ENCODE measurements at places on chromosomes 5 and 9. TPM values are rescaled to one million over a fixed set of nuclear protein-coding genes. Genes with fewer than 3 reads are reported as not detected.

Gene CA9
- 0.47 TPM for total RNA-seq

Gene SOX30
- under 0.01 TPM for total RNA-seq

Gene GARNL3
- 6.7 TPM for total RNA-seq

Gene INSL6
- total RNA-seq = not detected

Gene HK3
- total RNA-seq = 25.5 TPM

Gene CCL21
- 4.5 TPM for total RNA-seq

Gene CDO1
- total RNA-seq = 212 TPM

Gene SV2C
- under 0.01 TPM for total RNA-seq

Gene IL13
- total RNA-seq = not detected

Gene EMB
- 16.1 TPM for total RNA-seq

Gene QRFP
- not detected for total RNA-seq

Gene ABO
- total RNA-seq = 0.08 TPM

Gene TLE1
- total RNA-seq = 45.4 TPM

Gene ISL1
- total RNA-seq = not detected

Gene TTC33
- total RNA-seq = 10.2 TPM

Gene SPINK4
- total RNA-seq = 0.70 TPM

Gene C9orf50
- total RNA-seq = not detected

Gene CNTFR
- 0.75 TPM for total RNA-seq

Gene SPAG8
- 0.25 TPM for total RNA-seq

Gene CCDC171
- total RNA-seq = 1.1 TPM

Gene MYMK
- total RNA-seq = not detected

Gene PFN3
- total RNA-seq = not detected

Gene INVS
- total RNA-seq = 28.1 TPM

Gene TMEM232
- total RNA-seq = 2.5 TPM

Gene CD180
- total RNA-seq = 3.7 TPM

Gene RANBP17
- 10.8 TPM for total RNA-seq

Gene CAMK4
- 1.2 TPM for total RNA-seq

All from liver (tissue), 10 donors.